Brain (organoid and tissue), 16 donors: ENCODE measurements at places on chromosomes 11 and 22. TPM values are rescaled to one million over a fixed set of nuclear protein-coding genes. Genes with fewer than 3 reads are reported as not detected.

DNA sequence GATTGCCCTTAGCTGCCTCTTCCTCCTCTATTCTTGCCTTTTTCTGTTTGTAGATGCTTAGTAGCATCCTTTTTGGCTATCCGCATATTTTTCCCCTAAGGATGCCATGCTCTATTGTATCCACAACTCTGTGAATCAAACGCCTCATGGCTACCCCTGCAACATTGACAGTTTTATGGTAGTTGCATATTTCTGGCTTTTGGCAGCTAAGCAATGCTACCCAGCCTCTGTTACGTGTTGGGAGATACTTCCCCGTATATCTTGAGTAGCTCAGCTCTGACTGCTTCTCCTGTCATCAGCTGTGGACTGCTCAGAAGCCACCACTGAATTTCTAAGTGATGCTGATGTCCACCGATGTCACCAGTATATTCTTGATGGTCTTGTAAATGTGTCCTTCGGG is 15.1 kb upstream of the SLC3A2 start:
- no peak for DNase-seq

DNA sequence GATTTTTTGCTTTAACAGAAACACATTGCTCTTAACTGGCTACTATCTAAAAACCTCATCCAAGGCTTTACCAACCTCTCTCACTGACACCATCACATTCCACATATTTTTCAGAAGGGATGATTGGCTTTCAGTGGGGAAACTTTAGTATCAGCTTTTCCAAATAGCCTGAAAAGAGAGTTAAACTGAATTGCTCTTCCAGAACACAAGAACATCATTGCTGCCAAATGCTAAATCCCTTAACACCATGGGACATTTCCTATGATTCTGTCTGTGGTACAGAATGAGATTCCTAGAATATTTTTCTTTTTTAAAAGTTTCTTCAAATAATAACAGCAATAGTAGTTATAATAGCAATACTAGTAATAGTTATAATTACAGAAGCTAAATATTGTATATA is 45.4 kb downstream of the SOX6 start:
- no peak for DNase-seq

DNA sequence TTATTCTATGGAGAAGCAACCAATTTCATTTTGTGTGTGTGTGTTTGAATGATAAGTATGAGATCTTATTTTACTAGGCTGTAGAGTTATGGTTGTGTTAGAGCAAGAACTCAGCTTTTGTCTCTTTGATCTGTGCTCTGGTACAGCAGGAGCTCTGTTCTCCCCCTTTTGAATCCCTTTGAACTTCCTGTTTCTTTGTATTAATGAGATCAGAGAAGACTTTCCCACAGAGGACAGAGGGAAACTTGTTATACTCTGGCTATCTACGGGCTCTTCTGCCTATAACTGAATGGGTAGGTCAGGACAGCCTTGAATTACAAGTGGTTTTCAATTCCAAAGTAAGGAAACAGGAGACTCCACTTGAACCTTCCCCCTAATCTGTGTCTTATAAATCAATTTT is 1015.0 kb upstream of the RAG2 start:
- DNase-seq, result no peak

DNA sequence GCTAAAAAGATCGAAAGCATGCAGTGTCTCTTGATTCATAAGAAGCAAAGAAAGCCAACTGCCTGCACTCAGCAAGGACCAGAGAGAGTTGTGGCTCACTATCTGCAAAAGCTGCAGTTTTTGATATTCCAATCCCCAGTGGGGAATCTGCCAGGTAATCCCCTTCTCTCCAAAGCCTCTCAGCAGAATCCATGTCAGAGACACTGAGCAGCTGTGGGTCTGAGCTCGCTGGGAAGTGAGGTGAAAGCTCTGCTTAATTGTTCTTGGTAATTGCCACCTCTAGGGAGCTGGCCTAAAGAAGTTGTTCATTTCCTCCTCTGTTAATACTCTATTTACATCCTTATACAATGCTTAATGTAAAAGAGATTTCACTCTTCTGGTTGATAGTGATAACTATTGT is 261.3 kb upstream of the LRRC4C start:
- DNase-seq, result peak; percentile 9

The GRIA4 gene
- polyA plus RNA-seq, result 4.8 TPM

- no peak for DNase-seq
Measured at GRCh38 chr11:69123593-69124545, 31.9 kb upstream of the SMIM38 start.

- no peak for DNase-seq
Measured at GRCh38 chr11:111500481-111500880, 11.7 kb downstream of the BTG4 start.

- no peak for DNase-seq
Measured at GRCh38 chr11:77124041-77124440, 4.0 kb upstream of the MYO7A start.

GRCh38 chr22:29689880-29690213 is 30.0 kb upstream of the CABP7 start:
- DNase-seq, result peak; percentile 84

- DNase-seq, result peak; percentile 26
Measured at GRCh38 chr11:103326070-103326794, 217.0 kb downstream of the DYNC2H1 start.

The PAMR1 gene
- 17.5 TPM for polyA plus RNA-seq

- no peak for DNase-seq
Measured at GRCh38 chr11:104803776-104804175, 94.5 kb downstream of the CASP12 start.

DNA sequence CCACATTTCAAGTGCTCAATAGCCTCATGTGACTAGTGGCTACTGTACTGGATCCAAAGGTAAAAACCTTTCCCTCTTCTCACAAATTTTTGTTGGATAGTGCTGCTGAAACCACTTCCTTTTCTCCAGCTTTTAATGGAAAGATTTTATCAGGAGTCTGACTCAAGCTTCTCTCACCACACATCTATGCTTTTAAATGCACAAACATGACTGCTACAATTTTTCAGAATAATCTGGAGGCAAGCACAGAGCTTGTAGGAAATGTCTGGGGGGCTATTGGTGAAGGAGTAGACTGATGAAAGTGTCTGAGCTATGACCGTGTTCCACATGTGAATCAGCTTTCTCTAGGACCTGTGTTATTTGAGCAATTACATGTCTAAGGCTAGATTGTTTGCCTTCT is 101.1 kb upstream of the FAT3 start:
- no peak for DNase-seq

The HORMAD2 gene
- polyA plus RNA-seq, result not detected

DNA sequence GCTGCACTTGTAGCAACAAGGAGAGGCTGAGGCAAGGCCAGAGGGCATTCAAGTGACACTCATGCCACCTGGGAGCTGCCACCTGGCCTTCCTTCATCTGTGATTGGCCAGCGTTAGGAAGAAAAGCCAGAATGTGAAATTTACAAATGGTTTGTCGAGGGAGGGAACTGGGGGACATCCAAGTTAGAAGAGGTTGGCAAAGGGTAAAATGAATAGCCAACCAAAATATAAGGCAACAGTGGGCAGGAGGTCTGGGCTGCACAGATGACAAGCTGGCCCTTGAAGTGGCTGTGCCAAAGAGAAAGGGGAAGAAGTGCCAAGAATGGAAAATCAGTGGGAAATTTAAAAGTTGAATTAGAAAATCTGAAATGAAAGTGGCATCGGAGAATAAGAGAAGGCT is 221.4 kb downstream of the C11orf91 start:
- DNase-seq, result peak; percentile 87
